ENCODE measurements at places on chromosomes 7 and 10.

DNA sequence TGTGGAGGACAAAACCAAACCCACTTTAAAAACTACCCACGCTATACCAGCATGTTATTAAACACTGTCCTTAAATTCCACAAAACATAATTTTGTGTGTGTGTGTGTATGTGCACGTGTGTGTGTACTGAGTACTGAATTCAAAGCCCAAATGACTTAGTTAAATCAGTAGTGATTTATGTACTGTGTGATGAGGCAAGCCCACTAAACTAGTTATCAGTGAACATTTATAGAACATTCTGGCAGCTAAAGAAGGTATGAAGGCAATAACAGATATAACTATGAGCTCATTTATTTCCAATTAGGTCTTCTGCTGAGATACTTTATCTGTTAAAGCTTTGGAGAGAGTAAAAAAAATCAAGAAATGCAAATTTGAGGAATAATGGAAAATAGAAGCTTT, 115.1 kb downstream of the CPED1 start:
- DNase-seq = no peak

DNA sequence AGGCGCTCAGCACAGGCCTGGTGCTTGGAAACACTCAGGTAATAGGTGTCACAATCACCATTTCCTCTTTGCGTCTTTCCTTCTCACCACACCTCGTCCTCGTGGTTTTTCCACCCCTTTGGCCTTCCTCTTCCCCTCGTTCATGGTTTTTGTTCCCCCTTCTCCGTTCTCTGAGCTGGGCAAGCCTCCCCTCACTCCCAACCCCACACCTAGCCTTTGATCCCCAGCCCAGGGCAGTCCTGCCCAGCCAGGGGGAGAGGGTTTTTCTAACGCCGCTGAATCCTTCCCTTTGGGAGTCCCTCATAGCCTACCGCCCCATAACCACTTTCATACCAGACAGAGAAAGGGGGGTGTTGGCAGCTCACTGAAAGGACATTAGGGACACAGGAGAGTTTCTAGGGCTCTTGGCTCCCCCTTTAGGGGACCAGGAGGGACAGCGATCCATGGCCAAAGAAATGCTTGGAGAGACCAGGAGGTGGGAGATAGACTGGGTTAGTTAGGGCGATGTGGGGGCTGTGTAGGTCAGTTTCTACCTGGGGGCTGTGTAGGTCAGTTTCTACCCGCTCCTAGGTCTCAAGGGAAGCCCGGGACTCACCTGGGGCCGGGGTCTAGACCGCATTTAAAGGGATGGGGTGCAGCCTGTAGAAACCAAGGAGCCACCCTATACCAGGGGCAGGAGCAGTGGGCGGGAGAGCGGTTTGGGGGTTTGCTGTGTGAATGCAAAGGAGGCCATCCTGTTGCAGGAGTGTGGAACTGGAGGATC, 1.4 kb downstream of the EPHB4 start:
- peak; percentile 25 for DNase-seq

GRCh38 chr10:3838460-3839437, 53.7 kb upstream of the KLF6 start:
- no peak for DNase-seq

- DNase-seq = no peak
Measured at GRCh38 chr7:7920481-7920880, 48.1 kb upstream of the GLCCI1 start.

GRCh38 chr10:96577069-96577468, 9.7 kb downstream of the TM9SF3 start:
- no peak for DNase-seq

GRCh38 chr10:71432956-71433767, 36.4 kb downstream of the CDH23 start:
- no peak for DNase-seq

- no peak for DNase-seq
Measured at GRCh38 chr7:130218806-130219620, 11.4 kb downstream of the SSMEM1 start.

DNA sequence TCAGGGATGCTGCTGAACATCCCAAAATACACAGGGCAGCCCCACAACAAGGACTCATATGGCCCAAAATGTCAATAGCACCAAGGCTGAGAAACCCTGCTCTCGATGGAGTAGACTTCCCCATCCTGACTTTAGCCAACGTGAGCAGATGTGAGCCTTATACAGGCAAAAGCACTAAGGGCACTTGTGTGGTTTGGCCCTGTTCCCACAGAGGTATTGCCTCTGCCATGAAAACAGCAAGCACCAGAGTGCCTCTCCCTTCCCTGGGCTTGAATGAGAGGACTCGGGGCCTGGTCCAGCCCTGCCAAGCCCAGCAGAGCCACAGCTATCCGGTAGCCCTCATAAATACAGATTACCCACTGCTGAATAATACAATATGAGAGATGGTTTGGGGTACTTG, 47.5 kb downstream of the ACSM6 start:
- DNase-seq = no peak

DNA sequence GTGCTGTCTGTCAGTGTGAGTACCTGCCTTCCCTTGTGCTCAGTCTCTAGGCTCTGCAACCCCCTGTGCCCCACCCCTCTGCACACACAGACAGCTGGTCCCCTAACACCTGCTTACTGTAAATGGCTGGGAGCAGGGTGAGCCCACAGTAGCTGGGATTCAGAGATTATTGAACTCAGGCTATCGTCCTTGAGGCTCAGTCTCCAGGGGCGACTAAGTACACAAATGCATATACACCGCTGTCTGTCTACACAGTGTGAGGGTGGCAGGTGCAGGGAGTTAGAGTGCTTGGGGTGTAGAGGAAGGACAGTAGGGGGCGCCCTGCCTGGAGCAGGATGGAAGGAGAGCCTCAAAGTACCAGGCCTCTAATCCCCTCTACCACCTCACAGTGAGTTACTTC, 12.9 kb downstream of the UPP1 start:
- DNase-seq = no peak

- no peak for DNase-seq
Measured at GRCh38 chr7:65840446-65840845, 32.4 kb upstream of the VKORC1L1 start.

- DNase-seq = no peak
Measured at GRCh38 chr10:49311555-49312236, 12.7 kb downstream of the C10orf71 start.

- DNase-seq = no peak
Measured at GRCh38 chr7:98831641-98832221, 38.1 kb downstream of the TMEM130 start.

DNA sequence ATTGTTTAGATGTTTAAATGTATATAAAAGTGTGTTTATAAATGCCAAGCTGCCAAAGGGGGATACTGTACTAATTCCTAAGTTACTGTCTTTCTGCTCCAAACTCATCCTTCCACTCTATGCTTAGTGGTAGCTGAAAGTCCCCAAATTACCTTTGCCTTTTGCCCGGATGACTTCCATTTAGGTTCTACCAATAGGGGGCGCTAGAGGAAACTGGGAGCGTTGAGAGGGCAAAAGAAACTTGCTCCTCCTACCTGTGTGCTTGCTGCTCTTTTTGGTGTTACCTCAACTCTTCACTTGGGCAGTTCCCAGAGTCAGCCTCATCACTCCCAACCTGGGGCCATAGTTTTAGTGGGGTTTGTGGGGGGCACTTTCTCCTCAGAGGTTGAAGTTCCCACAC, 5.9 kb upstream of the OR2A25 start:
- DNase-seq = no peak

DNA sequence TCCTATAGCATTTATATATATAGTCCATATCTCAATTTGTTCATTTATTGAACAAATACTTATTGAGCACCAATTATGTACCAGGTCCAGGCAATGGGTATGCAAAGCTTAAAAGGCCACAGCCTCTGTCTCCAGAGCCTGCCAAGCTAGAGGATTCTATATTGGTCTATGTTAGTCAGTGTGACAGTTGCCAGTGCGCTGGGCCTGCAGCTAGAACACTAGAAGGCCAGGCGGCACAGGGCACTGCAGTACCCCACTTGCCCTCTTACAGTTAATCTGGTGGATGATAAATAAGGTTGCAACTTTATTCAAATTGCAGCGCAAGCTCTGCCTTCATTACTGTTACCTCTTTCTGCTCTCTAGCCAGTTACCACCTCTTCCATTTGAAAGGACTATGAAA, 68.8 kb downstream of the PPP1R3C start:
- DNase-seq = no peak

DNA sequence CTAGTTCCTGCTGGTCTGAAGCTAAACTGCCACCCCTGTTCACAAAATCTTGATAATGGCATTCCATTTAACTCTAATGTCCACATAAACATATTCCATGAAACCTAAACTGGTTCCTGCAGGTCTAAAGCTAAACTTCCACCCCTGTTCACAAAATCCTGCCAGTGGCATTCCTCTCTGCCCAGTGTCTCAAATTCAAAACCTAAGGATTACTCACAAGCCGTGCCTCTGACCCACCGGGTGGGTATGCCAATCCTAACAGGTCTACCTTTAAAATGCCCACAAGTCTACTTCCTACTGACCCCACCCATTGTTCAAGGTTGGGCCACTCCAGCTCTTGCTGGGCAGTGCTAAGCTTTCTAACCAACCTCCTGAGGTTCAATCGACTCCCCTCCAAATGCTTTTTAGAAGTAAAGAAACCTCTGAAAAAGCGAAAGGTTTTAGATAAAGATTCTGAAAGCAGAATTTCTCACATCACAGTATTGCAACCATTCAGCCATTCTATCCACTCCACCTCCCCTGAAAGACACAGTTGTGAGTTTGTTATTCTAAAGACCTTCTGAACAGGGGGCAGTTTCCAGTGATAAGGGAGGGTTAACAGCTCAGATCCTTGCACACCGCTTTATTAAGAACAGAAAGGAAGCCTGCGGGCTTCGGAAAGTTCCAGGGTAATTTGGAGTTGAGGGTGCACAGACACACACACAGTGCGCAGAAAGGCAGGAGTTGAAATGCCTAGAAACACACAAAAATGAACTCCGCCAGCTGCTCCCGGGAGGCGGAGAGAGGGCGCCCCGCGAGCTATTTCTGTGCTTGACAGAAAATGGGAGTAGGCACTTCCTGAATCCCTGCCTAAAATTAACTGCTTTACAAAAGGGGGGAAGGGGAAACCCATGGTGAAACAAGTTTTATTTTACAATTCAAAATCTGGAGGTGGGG, 87.7 kb downstream of the TNS3 start:
- DNase-seq = no peak

GRCh38 chr10:108836362-108836761, 1086.9 kb downstream of the XPNPEP1 start:
- no peak for DNase-seq

- DNase-seq = no peak
Measured at GRCh38 chr10:112585960-112586359, 138.9 kb downstream of the VTI1A start.

- DNase-seq = no peak
Measured at GRCh38 chr10:103175580-103176285, 17.3 kb downstream of the NT5C2 start.

DNA sequence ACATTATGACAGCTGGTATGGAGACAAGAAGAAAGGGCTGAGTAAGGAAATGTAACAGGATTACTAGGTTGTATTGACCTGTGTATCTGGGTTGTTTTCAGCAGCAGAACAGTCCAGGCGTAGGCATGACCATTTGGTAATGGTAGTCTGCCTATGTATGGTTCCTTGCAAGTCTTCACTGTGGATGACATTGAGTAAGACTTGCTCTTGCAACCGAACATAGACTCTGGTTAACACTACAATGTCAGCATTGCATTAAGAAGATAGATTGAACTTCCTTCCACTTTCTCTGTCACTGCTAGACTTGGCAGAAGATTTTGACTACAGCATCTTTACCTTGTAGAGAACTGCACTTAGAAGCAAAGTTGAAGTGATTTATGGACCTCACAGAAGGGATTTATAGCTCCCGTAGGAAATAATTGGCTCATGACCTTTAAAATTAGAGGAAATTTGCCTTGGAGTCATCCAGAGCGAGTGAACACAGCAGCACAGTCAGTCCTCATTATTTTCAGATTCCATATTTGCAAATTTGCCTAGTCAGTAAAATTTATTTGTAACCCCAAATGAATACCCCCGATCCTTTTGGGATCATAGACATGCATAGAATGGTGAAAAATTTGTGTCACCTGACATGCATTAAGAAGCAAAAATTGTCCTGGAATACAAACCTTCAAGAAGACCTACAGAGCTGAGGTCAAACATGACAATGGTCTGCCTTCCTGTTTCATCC, 79.6 kb upstream of the STRIP2 start:
- no peak for DNase-seq

DNA sequence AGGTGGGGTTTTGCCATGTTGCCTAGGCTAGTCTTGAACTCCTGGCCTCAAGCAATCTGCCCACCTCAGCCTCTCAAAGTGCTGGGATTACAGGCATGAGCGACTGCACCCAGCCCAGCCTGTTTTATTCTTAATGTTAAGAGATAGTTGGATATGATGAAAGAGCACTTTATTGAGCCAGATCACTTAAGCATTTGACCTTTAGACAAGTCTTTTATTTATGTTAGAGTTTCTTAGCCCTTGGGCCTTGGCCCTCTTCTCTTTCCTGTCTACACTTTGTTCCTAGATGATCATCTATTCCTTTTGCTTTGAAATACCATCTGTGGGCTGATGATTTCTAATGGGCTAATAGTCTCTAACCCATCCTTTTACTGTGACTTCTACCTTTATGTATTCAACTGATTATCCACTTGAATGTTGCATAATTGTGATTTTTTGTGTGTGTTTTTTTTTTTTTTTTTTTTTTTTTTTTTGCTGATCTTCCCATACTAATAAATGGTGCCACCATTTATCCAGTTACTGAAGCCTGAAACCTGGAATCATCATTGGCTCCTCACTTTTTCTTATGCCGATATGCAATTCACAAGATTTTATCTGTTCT, 34.8 kb downstream of the BTRC start:
- DNase-seq = no peak

DNA sequence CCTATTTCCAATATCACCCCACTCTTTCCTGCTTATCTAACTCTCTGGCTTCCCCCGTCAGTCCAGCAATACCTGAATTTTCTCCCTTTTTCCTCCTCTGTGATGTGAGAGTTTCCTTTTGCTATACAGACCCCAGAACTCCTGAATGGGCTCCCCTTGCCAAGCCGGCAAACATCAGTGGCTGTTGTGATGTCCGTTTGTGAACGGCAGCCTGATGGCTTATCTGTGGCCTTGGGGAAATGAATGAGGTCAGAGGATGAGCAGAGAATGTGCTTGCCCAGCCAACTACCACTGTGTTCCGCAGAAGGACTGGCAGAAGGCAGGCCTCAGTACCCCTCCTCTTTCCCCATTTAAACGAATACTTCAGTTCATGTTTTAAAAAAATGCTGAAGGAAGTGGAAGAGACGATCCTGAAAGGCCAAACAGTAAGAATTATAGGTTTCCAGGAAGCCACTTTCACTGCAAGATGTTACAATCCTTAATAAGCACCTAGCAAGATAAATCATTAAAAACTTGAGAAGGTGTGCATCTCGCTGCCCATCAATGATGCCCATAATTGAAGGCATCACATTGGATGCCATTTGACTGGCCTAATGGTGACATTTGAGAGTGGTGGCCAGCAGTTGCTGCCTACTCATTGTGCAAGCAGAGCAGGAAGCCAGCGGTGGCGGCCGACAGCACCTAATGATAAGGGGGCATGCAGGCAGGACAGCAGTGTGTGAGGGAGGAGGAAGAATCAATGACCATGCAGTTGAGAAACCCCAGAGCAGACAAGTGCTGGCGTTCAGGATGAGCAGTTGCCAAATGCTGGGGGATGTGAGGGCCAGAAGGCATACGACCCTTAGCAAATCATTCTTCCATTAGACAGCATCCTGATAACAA, 31.5 kb downstream of the SLC18A2 start:
- DNase-seq = no peak
